ENCODE measurements at places on chromosomes 1 and 21.

- DNase-seq, result no peak
These were observed 188.5 kb downstream of the ZSCAN20 start for GRCh38 chr1:33660956-33661355.

GRCh38 chr1:219174460-219175211, 958 bp downstream of the LYPLAL1 start:
- no peak for DNase-seq

- DNase-seq, result no peak
These were observed 22.0 kb downstream of the SLC37A1 start for GRCh38 chr21:42535602-42536171.

DNA sequence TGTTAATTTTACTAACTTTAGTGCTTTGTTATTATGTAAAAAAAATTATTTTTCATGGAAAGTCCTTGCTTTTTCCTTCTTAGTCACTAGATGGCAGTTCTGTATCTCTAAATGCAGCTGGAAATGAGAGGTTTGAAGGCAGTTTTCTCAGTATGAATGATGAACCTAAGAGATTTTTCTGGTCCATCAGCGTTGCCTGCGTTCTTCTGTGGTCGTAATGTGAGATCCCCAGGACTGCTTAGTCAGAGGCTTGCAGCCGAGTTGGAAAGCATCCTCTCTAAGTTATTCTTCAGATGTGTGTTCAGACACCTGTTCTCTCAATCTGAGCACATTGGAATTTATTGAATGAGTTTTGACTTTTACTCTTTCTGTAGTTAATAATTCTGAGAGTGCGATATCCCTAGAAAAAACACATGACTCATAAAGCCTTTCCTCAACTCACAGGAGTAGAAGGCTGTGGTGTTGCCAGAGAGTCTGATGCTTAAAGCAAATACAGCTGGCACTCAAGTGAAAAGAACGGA, 99.3 kb downstream of the FMN2 start:
- no peak for DNase-seq

DNA sequence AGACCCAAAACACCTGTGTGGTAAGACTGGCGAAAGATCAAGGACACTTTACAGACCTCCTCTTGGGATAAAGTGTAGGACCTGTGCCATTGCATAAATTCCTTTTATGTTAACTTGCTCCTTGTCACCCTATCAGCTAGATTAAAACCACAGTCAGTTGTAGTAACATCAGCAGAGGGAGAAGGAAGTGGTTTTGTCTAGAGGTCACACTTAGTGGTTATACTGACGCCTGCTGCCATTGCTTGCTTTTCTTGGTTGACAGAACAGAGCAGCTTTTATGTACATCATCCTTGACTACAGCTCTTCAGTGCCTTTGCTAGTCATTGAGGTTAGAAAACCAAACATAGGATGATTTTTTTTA, 101.4 kb downstream of the PBX1 start:
- no peak for DNase-seq

DNA sequence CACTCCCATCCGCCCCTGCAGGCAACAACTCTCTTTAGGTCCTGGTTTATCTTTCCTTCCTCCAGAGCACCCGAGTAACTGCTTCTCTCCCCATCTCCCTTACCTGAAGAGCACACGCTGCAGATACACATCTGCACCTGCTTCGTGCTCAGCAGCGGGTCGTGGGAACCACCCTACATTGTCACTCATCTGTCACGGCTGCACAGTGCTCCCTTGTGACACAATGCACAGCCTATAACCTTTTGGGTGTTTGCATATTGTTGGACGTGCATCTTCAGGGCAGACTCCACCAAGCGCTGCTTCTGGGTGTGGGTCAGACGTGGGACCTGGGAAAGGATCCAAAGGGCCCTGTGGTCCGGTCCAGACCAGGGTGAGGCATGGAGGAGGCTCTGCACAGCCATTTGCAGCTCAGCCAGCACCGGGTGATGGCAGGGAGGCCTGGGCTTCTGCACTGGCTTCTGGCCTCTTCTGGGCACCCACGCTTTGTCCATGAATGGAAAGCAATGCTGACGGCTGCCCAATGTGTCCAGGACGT, 42.5 kb downstream of the WDR4 start:
- no peak for DNase-seq

DNA sequence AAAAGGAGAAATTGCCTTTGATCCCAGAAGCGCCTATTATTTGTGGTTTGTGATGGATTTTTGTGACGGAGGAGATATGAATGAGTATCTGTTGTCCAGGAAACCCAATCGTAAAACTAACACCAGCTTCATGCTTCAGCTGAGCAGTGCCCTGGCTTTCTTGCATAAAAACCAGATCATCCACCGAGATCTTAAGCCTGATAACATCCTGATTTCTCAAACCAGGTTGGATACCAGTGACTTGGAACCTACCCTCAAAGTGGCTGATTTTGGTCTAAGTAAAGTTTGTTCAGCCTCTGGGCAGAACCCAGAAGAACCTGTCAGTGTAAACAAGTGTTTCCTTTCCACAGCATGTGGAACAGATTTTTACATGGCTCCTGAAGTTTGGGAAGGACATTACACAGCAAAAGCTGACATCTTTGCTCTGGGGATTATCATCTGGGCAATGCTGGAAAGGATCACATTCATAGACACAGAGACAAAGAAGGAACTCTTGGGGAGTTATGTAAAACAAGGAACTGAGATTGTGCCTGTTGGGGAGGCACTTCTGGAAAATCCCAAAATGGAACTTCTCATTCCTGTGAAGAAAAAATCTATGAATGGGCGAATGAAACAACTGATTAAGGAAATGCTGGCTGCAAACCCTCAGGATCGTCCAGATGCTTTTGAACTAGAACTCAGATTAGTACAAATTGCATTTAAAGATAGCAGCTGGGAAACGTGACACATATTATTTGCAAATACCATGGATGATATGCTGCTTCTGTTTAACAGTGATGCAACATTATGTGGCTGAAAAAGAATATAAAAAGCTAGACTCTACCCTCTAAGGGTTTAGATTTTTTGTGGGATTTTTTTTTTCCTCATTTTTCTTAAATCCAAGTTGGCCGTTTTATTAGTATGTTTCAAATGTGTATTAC, 10.5 kb downstream of the PDIK1L start:
- no peak for DNase-seq

DNA sequence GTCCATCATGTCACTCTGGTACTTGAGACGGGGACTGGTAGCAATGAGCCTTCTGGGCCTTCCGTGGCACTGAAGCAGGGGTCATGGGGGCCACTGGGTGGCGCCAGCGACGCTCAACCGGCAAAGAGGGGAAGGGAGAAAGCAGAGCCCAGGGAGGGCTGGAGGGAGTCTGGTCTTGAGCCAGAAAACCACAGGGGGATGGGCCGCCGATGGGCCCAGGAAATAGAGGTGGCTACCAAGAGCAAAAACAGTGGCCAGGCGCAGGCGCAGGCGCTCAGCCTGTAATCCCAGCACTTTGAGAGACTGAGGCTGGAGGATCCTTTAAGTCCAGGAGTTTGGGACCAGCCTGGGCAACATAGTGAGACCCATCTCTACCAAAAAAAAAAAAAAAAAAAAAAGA, 21.8 kb downstream of the EXOC8 start:
- DNase-seq, result no peak

DNA sequence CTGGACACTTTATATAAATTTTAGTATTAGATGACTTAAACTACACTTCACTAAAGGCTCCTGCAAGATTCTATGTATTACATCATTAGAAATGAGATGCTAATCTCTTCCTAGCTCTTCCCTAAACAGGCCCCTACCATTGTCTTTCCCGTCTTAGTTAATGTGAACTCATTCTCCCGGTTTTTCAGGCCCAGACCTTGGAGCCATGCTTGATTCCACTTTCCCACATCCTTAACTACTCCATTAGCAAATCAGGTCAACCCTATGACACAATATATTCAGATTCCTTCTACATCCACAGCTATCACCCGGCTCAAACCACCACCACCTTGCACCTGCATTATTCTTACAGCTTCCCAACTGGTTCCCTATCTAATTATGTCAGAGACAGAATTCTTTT, 73.3 kb downstream of the NVL start:
- DNase-seq, result no peak

DNA sequence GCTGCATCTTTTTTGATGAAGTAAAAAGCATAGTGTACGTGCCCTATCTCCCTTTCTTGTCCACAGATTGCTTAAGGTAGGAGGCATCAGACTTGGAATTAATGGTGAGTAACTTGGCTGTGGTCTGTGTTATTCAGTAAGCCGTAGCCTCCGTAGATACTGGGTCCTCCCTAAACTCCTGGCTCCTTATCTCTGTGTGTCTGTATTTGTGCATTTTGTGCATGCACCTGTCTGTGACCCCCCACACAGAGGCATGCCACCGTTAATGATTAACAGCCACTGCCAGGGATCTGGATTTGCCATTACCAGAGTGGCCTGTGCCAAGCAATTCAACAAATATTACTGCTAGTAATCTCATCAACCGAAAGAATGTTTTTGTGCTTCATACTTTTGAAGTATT, 31.9 kb downstream of the MAP3K21 start:
- DNase-seq, result no peak
